Activated CD8-positive, alpha-beta T cell treated with anti-CD3 and anti-CD28 coated beads for 36 hours (primary cell): ENCODE measurements at places on chromosomes 16 and 17. TPM values are rescaled to one million over a fixed set of nuclear protein-coding genes. Genes with fewer than 3 reads are reported as not detected.

- no peak for DNase-seq
Observed at GRCh38 chr16:4053301-4053845, 62.9 kb downstream of the ADCY9 start.

GRCh38 chr16:13866073-13866472, 53.9 kb upstream of the ERCC4 start:
- DNase-seq = peak; percentile 68

- DNase-seq = no peak
Observed at GRCh38 chr17:64662774-64663367, 764 bp upstream of the SMURF2 start.

DNA sequence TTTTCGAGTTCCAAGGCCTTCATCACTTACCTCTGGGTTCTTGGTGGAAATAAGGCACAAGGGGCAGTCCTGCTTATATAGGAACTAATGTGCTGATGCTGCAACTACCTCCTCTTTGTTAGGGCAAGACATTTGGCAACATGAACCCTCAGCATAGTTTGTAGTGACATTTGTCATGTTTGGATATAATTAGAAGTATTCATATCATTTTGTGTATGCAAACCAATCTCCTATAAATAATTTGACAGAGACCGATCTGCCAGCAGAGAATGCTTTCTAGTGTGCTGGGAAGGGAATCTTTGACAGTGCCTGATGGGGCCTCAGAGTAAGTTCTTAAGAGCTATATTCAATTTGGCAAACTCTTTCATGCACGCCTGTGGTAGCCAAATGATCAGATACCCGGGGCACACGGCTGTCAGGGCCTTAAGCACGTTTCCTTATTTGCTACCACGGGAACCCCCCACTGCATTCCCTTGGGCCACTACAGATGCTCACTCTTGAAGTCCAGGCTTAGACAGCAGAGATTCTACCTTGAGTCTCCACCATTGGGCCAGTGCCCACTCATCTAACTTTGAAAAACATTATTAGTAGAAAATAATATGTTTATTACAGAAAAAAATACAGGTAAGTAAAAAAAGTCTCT, at the start of gene MYH8:
MYH8 (minus strand) TSS at position 51 of the 643 bp plus-strand sequence. CDS start 1,723 bp downstream, outside the sequence.
- DNase-seq = no peak

Gene ZPBP2
- not detected for total RNA-seq

Gene SLFN12
- total RNA-seq = 6.3 TPM
